ENCODE measurements at places on chromosomes 4 and X.
A peak's percentile ranks its signal among the peaks of the same experiment; 100 is the strongest.

DNA sequence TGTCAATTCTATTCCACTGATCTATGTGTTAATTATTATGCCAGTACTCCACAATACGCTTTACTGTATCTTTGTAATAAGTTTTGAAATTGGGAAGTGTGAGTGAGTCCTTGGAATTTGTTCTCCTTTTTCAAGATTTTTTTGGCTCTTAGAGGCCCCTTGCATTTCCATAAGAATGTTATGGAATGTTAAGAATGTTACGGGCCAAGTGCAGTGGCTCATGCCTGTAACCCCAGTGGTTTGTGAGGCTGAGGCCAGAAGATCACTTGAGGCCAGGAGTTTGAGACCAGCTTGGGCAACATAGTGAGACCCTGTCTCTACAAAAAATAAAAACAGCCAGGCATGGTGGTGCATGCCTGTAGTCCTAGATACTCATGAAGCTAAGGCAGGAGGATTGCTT lies 167.6 kb upstream of the CXorf66 start:
- no peak for DNase-seq

GRCh38 chr4:17497890-17498523 lies 13.9 kb downstream of the QDPR start:
- DNase-seq: no peak

- peak; percentile 12 for DNase-seq
These were observed 30.4 kb downstream of the PGRMC1 start for GRCh38 chrX:119266364-119266995.

- no peak for DNase-seq
These were observed 86.0 kb downstream of the ATG4A start for GRCh38 chrX:108177351-108178142.

DNA sequence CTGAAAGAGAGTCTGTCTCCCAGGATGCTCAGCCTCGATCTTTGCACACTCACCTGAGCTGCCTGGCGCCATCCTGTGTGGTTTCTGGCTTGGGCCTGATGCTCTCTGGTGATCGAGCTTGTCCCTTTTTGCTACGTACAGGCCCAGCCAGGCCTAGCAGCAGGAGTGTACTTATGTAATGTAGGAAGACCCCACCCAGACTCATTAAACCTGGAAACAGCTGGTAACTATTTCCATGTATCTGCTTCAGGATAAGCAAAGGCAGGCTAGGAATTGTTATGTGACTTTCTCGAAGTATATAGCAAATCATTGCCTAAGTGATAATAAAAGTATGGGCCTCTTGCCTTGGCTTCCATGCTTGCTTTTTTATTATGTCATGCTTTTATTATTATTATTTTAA lies 18.6 kb upstream of the ARSJ start:
- DNase-seq: no peak

DNA sequence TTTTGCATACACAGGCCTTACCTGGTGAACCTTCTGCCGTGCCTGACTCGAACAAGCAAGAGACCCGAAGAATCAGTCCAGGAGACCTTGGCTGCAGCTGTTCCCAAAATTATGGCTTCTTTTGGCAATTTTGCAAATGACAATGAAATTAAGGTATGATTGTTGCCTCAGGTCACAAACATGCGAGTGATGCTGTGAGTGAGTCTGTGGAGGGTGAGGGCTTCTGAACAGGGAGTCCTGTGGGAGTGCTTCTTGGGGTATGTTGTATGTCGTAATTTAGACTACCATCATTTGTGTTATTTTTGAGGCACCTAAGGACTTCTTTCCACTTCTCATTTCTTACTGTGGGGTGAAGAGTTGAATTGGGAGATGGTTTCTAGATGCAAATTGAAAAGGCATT lies 32.8 kb downstream of the HTT start:
- DNase-seq: no peak

Measured in activated CD4-positive, alpha-beta T cell treated with anti-CD3 and anti-CD28 coated beads, Interleukin-2, amount 50 U/mL, for 4 hours (primary cell).